SK-N-DZ (cell line): ENCODE measurements at places on chromosomes 13 and 19.

- DNase-seq = no peak
Observed at GRCh38 chr13:43245374-43245964, 222.1 kb downstream of the DNAJC15 start.

DNA sequence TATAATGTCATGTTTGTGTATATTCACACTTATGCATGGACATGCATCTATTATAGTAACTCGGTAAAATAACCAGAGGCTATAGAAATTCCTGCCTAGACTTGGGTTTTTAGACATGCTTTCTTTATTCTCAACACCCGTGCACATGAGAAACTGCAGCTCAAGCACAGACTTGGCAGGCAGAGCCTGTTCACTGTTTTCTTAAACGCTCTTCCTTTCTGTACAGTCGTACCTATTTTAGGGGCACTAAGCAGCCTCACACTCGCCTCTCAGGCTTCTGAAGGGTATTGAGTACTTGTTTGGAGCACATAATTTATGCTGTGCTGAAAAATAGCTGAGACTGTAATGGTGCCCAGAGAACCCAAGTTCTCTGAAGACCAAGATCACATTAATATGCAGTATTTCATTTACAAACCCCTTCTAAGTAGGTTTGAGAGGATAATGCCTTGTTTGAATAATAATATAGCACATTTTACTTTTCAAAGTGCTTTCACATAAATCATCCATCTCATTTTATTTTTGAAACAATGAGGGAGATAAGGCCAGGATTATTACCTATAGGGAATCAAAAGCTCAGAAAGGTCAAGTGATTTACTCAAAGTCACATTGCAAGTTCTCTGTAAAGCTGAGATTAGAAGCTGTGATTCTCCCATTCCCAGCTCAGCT is 429.9 kb downstream of the SPRY2 start:
- DNase-seq = no peak

DNA sequence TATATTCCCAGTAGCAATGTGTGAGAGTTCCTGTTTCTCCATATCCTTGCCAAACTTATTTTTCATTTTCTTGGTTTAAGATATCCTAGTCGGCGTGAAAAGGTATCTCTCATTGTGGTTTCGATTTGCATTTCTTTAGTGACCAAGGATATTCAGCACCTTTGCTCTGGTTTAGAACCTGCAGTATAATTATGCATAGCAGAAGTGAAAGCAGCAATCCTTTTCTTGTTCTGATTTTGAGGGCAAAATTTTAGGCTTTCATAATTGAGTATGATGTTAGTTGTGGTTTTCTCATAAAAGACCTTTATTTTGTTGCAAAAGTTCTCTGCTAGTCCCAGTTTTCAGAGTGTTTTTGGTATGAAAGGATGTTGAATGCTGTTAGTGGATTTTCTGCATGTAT is 491.0 kb downstream of the FGF9 start:
- DNase-seq = no peak

DNA sequence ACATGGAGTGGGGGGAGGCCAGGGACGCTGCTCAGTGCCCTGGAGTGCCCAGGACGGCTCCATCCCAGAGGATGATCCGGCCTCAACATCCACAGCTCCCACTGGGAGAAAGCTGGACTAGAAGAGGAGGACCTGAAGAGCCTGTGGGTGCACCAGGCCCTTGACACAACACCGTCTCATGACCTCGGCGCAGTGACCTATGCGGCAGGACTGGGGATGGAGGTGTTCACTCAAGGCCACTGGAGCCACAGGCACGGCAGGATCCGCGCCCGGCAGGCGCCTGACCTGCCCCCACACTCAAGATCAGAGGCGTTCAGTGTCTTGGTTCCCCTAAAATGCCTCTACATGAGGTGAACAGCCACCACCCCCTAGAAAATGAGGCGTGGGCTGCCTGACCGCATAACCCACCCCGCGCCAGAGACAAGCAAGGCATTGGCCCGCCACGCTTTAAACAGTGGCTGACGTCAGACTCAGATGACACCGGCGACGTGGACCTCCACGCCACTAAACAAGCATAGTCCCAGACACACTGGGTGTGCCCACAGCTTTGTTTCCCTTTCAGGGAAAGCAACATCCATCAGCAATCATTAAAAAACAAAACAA is 8.0 kb downstream of the SGTA start:
- DNase-seq = no peak

- DNase-seq = peak; percentile 47
Observed at GRCh38 chr19:42253245-42254088, 1.5 kb downstream of the ERF start.

DNA sequence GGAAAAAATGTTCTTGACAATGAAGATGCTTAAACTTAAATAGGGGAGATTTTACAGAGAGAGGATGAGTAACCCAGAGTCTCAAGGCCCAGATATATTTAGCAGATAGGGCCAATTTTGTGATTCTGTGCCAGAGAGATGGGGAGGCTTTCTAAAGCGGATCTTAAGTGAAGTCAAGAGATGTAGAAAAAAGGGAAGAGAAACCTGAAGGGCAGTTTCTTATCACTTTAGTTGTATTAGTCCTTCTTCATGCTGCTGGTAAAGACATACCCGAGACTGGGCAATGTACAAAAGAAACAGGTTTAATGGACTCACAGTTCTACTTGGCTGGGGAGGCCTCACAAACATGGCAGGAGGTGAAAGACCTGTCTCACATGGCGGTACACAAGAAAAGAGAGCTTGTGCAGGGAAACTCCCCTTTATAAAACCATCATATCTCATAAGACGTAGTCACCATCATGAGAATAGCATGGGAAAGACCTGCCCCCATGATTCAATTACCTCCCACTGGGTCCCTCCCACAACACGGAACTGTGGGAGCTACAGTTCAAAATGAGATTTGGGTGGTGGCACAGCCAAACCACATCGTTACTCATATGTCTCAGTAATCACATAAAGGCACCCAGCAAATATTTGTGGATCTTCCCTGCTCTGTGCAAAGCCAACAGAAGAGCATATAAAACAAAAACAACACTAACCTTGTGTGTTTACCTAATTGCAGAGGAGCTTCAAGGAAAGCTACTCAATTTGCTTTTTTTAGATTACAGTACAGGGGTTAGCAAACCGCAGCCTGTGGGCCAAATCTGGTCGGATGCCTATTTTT is 102.6 kb upstream of the MYCBP2 start:
- no peak for DNase-seq

GRCh38 chr13:79468819-79469218 is 12.1 kb upstream of the NDFIP2 start:
- no peak for DNase-seq

GRCh38 chr13:76929320-76929719 is 19.0 kb upstream of the ACOD1 start:
- DNase-seq = no peak

DNA sequence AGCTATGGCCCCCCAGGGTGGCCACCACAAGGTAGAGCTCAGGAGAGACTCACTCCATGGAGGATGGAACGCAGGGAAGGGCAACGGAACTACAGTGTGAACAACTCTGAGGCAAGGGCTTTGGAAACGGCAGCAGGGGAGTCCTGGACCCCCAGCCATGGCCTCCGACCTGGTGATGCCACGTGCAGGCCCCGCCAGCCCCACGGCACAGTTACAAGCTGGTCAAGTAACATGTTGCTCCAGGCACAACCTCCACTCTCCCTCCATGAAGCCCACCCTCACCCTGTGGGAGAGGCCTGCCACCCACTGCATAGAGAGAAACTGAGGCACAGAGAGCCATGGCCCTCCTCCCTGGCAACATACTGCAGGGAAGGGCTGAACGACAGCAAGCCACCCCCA is 9.1 kb upstream of the CERS1 start:
- DNase-seq = no peak

- DNase-seq = no peak
Observed at GRCh38 chr19:46809534-46810272, 21.3 kb upstream of the SLC1A5 start.

DNA sequence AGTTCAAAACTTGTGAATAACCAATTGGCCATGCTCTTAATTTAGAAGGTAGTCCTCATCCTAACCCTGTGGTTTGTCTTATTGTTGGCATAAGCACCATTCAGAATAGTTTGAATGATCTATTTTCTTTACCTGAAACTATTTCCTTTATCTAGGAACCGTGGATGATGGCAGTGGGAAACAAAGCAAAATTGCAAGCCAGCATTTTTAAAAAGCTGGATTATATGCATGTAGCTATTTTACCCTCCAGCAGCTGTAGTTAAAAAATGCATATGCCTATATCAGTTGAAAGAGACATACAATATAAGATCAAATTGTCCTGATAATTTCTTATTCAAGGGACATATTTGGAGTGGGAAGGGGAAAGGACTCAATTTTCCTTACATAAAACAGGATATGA is 19.3 kb downstream of the ZNF613 start:
- no peak for DNase-seq

DNA sequence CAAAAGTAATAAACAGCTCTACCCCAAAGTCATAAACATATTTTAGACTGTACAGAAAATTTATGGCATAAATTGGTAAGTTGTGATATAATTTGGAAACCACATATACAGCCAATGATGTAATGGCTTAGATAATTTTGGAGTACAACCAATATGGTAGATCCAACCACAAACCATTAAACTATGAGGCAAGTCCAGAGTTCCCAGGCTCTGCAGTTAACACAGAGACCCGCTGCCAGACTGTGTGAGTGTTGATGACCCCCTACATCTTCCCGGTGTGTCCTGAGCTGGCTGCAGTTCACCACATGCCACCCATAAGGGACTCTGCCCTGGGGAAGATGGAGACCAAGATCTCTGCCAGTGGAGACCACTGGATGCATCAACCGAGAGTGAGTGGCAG is 9.9 kb upstream of the SERPINE3 start:
- DNase-seq = no peak

- peak; percentile 52 for DNase-seq
Observed at GRCh38 chr13:74250738-74251190, 116.6 kb upstream of the KLF12 start.

DNA sequence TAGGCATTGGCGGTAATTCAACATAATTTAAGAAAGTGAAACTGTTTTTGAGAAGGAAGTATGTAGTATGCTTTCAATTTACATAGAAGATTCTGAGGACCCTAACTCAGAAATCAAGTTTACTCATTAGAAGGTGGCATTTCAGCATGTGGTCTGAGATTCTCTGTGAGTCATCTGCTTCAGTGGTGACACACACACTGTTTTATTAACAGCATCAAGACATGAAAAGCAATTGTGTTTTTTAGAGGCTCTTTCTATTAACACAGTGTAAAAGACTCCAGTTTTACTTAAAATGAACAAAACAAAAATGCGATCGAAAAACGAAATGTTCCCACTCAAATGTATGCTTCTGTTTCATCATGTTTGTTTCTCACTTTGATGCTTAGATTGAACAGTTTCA is 802.1 kb upstream of the SLITRK6 start:
- DNase-seq = no peak

- peak; percentile 37 for DNase-seq
Observed at GRCh38 chr19:29678484-29679106, 13.3 kb downstream of the PLEKHF1 start.

- no peak for DNase-seq
Observed at GRCh38 chr19:50558039-50558438, 10.2 kb downstream of the LRRC4B start.

DNA sequence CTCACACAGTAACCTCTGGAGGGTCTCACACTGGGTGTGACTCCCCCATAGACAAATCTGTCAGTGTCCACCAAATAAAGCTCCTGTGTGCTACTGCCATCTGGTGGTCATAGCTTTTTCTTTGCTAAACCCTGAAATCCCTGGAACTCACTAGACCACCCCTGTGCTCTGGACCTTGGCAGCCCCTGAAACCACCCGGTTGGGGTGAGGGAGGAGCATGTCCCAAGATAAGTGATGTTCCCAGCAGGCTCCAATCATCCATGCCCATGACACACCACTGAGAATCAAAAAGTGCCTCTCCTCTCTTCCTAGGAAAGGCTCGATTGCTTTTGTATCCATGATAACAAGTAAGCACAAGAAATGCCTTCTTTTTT is 6.5 kb upstream of the HSD17B14 start:
- peak; percentile 41 for DNase-seq

- no peak for DNase-seq
Observed at GRCh38 chr13:113929628-113930615, 44.0 kb downstream of the C13orf46 start.

GRCh38 chr13:33918199-33918932 is 100.4 kb downstream of the RFC3 start:
- peak; percentile 63 for DNase-seq

DNA sequence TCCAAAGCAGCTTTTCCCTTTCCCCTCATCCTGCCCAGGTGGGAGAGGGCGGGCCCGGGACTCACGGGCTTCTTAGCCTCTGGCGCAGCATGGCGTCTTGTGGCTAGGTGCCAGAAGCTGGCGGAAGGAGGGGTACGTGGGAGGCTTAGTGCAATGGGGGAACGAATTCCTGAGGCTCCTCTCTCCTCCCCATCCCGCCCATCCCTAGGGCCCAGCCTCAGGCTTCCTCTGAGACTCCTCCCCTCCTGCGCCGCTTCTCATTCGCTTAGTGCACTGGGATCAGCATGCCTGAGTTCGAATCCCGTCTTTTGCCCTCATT is 297.8 kb downstream of the ZNF536 start:
- no peak for DNase-seq

- DNase-seq = no peak
Observed at GRCh38 chr19:42121036-42121621, 11.1 kb downstream of the POU2F2 start.

DNA sequence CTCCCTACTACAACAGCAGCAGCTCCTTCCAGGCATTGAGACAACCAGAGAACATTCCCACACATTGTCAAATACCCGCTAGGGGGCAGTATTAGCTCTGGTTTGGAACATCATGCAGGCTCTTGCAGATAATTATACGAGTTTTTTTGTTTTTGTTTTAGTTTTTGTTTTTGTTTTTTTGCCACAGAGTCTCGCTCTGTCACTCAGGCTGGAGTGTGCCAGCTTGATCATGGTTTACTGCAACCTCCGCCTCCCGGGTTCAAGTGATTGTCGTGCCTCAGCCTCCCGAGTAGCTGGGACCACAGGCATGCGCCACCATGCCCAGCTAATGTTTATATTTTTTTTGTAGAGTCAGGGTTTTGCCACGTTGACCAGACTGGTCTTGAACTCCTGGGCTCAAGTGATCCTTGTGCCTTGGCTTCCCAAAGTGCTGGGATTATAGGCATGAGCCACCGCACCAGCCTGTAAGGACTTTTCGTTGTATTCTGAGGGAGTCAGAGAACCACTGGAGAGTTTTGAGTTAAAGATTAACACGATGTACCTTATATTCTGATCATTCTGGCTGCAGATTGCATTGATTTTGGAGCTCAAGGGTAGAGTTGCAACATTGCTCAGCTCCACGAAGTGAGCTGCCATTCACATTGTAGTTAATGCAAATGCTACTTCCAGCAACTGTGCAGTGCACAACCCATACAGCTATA is 41.7 kb upstream of the CEACAM20 start:
- DNase-seq = peak; percentile 47
